ENCODE measurements at places on chromosomes 16 and 17.

DNA sequence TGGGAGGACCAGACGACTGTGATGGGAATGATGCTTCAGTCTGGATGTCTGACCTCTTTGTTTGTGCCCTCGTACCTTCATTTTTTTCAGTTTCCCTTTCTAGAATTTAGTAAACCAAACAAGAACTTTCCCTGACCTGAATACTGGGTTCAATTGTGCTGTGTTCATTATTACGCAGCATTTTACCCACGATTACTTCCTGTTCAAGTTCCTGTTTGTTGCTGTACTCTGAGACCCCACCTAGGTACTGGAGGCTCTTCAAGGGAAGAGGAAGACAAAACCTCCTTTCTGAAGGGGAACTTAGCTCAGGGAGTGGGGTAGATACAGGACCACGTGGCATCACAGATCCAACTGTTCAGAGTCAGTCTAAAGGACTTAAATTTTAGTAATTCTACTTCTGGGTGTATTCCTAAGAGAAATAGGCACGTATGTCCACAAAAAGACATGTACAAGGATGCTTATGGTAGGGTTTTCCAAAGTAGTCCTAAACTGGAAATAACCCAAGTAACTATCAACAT is 9.2 kb upstream of the PRKCB start:
- no peak for DNase-seq

GRCh38 chr16:20678242-20678641 is 19.2 kb downstream of the ACSM1 start:
- DNase-seq: no peak

- DNase-seq: no peak
Observed at GRCh38 chr17:58335779-58336455, 7.3 kb upstream of the TSPOAP1 start.

DNA sequence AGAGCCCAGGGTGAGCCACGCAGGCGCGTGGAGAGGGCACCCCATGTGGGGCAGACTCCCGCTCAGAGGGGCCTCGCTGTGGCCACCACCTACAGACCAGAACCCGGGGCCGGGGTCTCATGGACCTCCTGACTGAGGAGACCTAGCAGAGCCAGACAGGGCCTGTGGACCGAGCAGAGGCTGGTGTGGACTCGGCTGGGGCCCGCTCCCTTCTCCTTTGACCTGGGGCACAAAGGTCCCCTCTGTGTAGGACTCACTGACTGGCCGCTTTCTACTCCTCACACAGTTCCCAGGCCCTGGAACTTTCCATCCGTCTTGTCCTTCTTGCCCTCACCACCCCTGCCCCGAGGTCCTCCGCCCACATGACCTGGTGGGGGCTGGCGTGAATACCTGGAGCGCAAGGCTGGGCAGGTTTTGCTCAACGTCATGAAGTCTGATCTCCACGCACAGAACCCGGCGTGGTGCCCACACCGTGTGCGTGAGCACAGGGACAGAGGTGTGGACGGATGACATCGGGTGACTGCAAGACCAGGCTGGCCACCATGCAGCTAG is 44.7 kb upstream of the ACSF3 start:
- no peak for DNase-seq

- DNase-seq: no peak
Observed at GRCh38 chr16:57736419-57737351, 1.1 kb downstream of the KATNB1 start.

GRCh38 chr17:2683912-2684311 is 27.7 kb downstream of the CLUH start:
- no peak for DNase-seq

DNA sequence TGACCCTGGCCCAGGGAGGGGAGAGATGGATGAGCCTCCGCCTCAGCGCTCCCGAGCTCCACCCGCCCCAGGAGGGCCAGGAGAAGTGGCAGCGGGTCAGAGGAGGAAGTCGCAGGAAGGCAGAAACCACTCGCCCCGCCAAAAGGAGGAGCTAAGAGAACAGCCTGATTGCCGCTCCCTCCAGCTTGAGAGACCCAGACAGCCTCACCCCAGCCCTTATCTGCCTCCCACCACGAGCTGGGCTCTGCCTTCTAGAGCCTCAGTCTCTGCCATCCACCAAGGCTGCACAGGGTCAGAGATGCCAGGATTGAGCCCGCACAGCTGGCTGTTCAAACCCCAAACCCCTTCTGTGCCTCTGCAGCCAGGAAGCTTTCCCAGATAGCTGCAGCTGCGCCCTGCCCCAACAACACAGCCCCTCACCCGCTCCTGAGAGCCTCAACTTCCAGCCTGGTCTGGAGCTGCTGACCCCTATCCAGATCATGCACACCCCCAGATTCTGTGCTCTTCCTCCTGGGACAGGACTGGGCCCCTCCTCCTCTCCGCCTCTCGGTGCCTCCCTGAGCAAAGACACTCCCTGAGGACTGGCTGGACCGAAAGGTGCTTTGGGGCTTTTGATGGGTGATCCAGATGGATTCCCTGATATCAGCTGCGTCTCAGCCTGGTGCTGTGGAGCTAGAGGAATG is 1.0 kb upstream of the ATP2A3 start:
- DNase-seq: no peak

- no peak for DNase-seq
Observed at GRCh38 chr17:45040459-45040858, 11.0 kb downstream of the DCAKD start.

DNA sequence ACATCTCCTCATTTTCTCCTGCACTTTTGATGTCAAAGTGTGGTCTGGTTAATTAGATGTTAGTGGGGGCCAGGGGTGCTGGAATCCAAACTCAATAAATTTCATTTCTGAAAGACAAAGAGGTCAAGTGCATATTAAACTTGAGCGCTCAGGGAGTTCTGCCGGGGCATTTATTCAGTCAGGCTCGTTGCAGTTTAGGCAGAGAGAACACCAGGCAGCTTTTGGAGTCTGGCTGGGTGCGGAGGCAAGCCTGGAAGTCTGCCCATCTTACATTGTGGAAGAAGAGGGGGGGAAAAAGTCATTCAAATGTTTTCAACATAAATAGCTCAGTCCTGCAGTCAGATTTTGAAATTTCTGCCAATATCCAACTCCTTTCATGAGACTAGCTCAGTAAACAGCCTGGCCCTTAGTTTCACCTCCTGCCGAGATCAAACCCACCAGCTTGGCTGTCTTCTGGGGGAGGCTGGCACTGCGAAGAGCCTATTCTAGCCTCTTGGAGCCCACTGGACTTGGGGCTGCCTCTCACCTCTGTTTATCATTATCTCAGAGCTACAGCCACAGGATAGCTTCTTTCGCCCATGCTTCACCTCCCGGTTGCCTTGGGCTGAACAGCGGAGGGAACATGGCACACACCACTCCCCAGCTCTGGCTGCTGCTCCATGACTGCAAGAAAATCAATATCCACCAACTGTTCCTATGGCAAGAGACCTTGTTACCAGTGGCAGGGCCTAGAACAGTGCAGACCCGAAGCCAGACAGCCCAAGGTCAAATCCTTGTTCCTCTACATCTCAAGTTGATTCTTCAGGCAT is 177.4 kb upstream of the CDH5 start:
- no peak for DNase-seq

DNA sequence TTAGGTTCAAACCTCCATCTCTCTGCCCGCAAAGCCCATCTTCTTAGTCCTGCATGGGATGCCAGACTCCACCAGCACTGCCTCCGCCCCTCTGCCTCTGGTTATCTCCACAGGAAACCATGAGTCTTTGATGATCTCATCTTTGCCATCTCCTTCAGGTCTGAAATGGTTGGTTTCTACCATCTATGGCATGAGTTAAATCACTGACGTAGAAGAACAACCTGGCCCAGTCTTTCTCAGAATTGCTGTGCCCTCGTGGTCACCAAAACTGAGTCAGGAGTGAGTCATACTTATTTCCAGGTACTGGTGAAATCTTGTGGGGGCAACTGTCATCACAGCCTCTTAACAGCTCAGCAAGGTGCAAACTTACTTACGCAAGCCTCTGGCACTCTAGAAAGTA is 468.7 kb upstream of the C16orf82 start:
- no peak for DNase-seq

DNA sequence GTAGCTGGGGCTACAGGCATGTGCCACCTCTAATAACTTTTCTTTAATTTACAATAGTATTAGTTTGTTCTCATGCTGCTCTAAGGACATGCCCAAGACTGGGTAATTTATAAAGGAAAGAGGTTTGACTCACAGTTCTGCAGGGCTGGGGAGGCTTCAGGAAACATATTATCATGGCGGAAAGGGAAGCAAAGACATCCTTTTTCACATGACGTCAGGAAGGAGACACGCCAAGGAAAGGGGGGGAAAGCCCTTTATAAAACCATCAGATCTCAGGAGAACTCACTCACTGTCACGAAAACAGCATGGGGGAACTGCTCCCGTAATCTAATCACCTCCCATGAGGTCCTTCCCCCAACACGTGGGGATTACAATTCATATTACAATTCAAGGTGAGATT is 18.3 kb downstream of the IL4R start:
- no peak for DNase-seq

GRCh38 chr17:74690409-74690825 is 22.3 kb downstream of the CD300LF start:
- no peak for DNase-seq

GRCh38 chr17:30379303-30379902 is 676 bp downstream of the CPD start:
- DNase-seq: no peak

- no peak for DNase-seq
Observed at GRCh38 chr16:27965801-27966200, 97.7 kb downstream of the GSG1L start.

GRCh38 chr17:44155488-44155887 is 13.8 kb downstream of the HROB start:
- no peak for DNase-seq

- no peak for DNase-seq
Observed at GRCh38 chr16:89324056-89325010, 106.8 kb downstream of the ZNF778 start.

DNA sequence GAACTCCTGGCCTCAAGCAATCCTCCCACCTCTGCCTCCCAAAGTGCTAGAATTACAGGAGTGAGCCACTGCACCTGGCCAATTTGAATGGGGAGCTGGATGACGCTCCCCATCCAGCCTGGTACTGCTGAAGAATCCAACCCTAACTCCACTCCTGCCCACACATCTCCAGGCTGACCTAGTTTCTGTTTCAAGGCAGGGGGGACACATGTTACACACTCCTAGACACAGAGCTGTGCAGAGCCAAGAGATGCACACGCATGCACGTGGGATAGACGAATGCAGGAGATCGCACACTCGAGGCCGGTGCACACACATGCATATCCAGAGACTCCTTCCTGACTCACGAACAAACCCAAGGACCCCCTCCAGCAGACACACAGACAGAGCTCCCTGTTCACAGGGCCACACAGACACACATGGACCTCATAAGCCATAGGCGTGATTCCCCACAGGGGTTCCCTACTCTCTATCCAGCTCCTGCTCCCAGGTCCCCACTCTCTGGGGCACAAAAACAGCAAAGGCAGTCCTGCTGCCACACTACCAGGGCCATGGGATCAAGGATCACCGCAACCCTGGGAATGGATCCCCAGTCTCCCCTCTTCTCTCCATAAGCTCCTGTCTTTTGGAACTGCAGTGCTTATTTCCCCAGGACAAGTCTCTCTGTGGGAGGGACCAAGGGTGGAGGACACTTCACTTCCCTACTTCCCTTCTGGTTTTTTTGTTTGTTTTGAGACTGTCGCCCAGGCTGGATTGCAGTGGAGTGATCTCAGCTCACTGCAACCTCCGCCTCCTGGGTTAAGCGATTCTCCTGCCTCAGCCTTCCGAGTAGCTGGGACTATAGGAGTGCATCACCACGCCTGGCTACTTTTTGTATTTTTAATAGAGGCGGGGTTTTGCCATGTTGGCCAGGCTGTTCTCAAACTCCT is 14.4 kb downstream of the EPOP start:
- no peak for DNase-seq

- DNase-seq: no peak
Observed at GRCh38 chr16:53971616-53972015, 267.7 kb downstream of the FTO start.

DNA sequence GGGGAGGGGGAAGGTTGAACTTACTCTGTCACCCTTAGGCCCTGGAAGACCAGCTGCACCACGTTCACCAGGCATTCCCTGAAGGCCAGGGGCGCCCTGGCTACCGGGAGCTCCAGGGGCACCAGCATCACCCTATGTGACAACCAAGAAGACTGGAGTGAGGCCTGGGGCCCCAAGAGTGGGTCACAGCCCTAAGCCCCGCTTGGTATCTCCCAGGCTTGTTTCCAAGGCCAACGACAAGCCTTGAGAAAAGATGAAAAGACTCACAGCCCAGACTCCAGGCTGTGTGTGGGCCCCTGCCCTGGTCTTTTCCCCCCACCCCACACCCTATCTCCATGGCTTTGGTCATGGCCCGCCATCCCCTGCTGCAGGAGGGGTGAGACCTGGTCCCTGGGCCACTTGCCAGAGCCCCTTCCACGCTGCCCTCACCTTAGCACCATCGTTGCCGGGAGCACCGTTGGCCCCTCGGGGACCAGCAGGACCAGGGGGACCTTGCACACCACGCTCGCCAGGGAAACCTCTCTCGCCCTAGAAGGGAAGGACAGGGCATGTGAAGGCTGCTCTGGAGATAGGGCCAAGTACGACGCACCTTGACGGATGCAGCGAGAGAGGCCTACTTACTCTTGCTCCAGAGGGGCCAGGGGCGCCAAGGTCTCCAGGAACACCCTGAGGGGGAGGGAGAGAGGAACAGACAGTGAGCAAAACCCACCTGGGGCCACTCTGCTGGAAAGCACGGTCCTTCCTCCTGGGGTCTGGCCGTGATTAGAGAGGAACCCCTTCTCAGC is 9.9 kb downstream of the COL1A1 start:
- DNase-seq: no peak

GRCh38 chr16:84013787-84014569 is 28.6 kb downstream of the SLC38A8 start:
- no peak for DNase-seq

DNA sequence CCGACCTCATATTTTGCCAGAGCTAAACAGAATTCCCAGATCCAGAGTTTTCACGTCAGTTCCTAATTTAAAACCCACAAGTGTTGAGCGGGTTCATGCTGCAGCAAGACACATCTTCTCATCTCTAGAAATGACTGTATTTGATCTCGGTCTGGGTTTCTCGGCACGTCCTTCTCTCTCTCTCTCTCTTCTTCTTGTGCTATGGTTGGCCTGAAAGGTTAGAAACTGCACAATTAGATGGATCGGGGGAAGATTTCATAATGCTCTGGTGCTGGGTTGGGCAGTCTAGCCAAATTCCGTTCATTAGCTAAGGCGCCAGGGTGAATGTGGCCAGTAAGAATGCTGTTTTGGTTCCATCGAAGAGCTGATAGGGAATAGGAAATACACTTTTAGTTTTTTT is 158.9 kb upstream of the NOG start:
- no peak for DNase-seq

All from NCI-H2081 treated with DMSO at 0.1 percent for 48 hours (cell line).